ENCODE measurements at places on chromosomes 5 and 9.

GRCh38 chr9:19771446-19771845, 17.4 kb downstream of the SLC24A2 start:
- DNase-seq, result no peak

- DNase-seq, result peak; percentile 80
Measured at GRCh38 chr9:19184144-19184917, 46.2 kb upstream of the DENND4C start.

DNA sequence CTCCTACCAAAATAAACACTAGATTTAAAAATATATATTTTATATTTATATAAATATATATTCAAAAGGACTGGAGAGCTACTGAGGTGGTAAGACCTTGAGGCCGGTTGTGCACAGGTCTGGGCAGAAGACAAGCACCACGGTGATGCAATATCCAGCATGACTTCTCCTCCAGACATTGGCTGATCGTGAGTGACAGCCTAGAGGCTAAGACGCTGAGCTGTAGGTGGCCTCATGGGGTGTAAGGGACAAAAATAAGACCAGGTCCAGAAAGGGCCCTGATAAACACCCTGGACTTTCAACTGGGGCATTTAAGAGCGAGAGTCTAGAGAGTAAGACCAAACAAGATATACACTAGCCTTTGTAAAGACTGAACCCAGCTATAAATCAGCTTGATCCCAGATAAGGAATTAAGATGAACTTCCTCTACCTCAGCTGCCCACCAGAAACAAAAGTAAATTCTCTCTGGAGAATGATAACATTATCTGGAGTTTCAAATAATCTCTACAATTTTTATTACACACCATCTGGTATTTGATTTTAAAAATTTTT, 14.2 kb upstream of the C5orf47 start:
- no peak for DNase-seq

DNA sequence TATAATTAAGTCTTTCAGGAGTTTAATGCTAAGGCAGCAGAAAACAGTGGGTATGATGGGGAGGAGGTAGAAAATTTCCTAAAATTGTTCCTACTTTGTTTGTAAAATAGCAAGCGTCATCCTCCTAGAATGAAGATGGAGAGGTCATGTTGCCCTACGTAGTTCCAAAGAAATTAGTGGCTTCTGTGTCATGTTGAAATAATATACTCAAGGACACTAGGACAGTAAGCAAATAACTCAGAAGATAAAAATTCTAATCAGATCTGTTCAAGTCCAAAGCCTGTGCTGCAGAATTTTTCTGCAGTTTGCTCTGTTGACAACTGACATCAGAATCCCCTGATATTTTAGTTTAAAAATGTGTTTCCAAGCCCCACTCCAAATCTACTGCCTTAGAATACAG, 486.3 kb downstream of the DIRAS2 start:
- DNase-seq, result no peak

GRCh38 chr5:165525271-165525670, 2019.9 kb downstream of the MAT2B start:
- DNase-seq, result no peak

GRCh38 chr5:24819841-24820240, 175.1 kb upstream of the CDH10 start:
- DNase-seq, result no peak
